NCI-H1048 (cell line): ENCODE measurements at places on chromosomes 13 and 19.
A peak's percentile ranks its signal among the peaks of the same experiment; 100 is the strongest.

GRCh38 chr19:49340069-49340864, 5.1 kb downstream of the CD37 start:
- DNase-seq = peak; percentile 25

DNA sequence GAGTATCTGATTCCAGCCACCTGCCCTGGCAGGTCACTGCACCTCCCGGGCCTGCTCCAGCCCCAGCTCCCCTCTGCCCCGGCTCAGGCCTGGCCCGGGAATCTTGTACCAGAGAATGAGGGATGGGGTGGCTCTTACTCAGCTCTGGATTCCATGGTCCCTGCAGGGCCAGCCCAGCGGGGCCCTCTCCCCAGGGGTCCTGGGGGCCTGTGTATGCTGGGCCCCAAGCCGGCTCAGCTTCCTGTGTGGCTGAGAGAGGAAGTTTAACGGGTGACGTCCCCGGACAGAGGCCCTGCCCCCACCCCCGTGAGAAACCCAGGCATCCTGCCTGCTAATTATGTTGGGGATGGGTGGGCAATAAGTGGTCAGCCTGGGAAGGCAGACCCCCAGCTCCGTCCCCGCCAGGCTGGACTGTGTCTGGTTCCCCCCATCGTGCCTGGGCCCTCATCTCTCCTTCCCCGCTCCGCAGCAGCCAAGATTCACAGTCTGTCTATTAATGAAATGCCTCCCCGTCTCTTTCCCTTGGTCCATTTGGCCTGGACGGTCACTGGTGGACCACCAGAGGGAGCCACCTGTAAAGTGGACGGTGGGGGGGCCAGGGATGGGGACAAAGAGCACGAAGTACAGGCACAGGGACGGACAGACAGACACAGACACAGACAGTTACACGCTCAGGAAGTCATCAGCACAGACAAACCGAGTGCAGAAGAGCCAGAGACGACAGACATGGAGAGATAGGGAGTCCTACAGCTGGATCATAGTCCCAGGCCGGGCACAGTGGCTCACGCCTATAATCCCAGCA, at the start of gene DENND1C:
Gene DENND1C (minus strand): TSS at position 247 of the 802 bp plus-strand sequence. CDS start 92 bp downstream, at position 155.
- no peak for DNase-seq

- no peak for DNase-seq
These were observed 2.3 kb downstream of the LINGO3 start for GRCh38 chr19:2305452-2306280.

- no peak for DNase-seq
These were observed 23.8 kb downstream of the GJA3 start for GRCh38 chr13:20136781-20137703.

GRCh38 chr13:67299072-67299635, 69.0 kb upstream of the PCDH9 start:
- DNase-seq = no peak
